ENCODE measurements at places on chromosomes 2 and 18.

DNA sequence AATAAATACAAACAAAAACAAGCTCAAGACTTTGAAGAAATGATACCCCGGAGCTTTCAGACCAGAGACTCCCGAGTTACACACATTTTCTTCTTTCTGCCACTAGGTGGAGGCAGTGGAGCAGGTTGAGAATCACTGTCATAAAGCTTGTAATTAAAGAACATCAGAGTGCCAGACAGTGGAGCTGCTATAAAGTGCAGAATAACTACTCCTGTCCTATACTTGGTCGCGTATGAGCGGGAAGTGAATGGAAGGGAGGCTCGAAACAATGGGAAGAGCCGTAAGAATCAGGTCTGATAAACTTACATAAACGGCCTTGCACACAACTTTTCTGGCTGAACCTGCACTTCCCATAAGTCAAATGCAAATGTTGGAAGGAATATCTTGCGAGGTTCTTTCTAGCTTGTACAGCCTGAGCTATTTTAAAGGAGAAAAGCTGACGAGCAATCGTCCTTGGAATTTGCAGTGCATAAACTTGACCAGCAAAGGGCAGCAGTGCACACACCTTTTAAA is 189.0 kb downstream of the RPIA start:
- DNase-seq, result no peak

GRCh38 chr2:19793132-19793750 is 108.5 kb downstream of the TTC32 start:
- no peak for DNase-seq

- DNase-seq, result no peak
Measured at GRCh38 chr2:138510319-138510718, 8.7 kb downstream of the SPOPL start.

DNA sequence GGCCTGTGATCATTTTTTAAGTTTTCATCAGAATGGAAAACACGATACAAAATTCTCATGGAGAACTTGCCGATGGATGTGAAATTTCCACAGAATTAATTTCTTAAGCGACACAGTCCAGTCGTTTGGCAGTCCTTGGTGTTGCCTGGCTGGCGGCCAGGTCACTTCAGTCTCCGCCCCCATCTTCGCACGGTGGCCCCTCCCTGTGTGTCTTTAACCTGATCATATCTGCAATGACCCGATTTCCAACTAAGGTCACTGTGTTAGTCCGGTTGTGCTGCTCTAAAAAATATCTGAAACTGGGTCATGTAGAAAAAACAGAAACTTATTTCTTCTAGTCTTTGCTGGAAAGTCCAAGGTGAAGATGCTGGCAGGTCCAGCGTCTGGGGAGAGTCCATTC is 44.5 kb upstream of the COPS8 start:
- DNase-seq, result no peak

DNA sequence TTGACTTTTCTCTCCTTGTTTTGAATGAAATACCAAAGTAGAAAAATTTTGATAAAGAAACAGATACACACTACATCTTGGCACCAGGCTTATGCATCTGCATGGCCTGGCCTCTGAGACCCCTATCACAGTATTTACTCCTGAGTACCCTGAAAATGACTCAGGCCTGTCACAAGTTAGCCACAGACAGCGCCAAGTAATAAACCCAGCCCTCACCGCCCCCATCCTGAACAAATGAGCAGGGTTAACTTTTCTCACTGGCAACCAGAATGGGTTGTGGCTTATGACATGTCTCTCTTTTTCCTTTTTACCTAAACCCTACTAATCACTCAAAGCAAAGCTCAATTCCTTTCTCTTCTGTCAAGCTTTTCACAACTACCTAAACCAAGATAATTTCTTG is 35.3 kb downstream of the SPRED2 start:
- no peak for DNase-seq

DNA sequence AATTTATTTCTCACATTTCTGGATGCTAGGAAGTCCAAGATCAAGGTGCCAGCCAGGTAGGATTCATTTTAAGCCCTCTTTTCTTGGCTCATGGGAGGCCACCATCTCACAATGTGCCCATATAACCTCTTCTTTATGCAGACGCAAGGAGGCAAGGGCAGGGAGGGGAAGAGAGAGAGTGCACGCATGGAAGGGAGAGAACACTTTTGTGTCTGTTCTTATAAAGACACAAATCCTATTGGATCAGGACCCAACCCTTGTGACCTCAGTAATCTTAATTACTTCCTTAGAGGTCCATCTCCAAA is 32.5 kb downstream of the CMPK2 start:
- no peak for DNase-seq

- DNase-seq, result no peak
Measured at GRCh38 chr2:237201461-237202287, 116.0 kb downstream of the COPS8 start.

GRCh38 chr2:209311948-209312347 is 111.9 kb upstream of the MAP2 start:
- DNase-seq, result no peak

GRCh38 chr2:183488421-183488820 is 364.2 kb downstream of the NUP35 start:
- DNase-seq, result no peak

GRCh38 chr2:44543773-44544725 is 182.3 kb downstream of the CAMKMT start:
- no peak for DNase-seq

DNA sequence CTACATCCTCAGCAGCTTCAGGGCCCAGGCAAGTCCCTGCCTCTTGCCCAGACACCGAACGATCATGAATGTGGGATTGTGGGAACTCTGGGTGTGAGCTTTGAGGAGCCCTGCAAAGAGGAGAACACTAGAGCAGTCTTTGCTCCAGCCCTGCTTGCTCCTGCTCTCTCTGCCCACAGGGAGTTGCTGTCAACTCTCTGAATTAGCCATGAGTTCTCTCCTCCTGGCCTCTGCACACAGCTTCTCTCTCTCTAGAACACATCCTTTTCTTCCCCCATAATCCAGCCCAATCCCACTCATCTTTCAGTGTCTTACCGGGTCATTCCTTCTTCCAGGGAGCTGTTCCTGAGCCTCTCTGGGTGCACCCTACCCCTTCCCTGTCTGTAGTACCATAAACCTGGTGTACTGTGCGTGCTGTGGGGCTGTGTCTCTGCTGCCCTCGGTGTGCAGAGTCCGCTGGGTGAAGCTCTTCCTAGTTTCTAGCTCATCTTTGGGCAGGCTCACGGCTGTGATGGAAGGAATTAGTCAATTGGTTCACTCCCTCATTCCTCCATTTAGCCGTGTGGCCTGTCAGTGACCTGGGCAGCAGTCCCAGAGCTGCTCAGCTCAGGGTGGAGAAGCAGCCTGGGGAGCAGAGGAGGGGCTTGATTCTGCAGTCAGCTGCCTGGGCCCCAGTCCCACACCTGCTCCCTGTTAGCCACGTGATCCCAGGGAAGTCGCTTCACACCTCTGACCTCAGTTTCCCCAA is 132.9 kb upstream of the HDAC4 start:
- DNase-seq, result no peak

DNA sequence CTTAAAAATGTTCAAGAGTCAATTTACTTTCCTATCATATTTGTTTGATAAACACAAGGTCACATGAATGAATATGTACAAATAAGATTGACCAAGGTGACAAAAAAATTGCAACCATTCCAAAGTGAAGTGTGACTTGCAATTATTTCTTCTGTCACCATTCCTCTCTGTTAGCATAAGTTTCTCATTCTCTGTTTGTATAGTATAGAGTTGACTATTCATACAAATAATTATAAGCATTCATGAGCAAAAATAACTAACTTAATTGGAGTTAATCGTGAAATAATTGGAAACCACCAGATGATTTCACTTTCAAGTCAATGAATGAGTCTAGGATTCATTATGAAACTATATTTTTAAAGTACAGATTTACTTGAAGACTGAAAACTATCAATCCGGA is 42.1 kb downstream of the PGAP1 start:
- no peak for DNase-seq

DNA sequence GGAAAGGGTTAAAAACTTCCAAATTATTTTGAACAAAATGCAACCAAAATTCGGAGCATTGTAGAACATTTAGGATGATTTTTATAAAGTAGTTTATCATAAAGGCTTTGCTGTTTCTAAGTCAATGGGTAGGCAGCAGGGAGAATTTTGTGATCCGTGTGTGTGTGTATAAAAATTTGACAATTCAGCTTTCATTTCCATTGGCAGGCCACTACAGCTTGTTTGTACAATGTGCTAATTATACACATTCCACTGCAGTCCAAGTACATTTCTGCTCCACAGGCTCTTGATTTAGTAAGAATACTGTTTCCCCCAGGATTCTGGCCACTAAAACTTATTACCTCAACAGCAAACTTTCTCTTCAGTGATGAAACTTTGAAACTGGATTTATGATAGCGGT is 71.8 kb upstream of the LTBP1 start:
- DNase-seq, result no peak

DNA sequence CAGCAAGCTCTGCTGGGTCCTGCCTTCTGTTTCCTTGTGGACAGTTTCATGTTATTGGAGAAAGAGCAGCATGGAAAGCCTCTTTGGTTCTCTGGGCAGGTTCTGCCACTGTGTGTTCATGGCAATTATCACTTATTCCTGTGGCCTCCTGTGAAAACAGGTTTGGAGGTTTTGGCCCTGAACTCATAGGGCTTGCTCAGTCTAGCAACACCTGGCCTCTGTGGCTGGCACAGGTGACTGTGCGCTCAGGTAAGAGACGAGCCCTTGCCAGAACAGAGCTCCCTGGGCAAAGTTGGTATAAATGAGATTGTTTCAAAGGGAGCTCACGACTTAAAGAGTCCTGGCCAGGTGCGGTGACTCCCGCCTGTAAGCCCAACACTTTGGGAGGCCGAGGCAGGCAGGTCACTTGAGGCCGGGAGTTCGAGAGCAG is 5.7 kb downstream of the CEP68 start:
- no peak for DNase-seq

GRCh38 chr2:239012228-239012627 is 164.3 kb downstream of the TWIST2 start:
- no peak for DNase-seq

DNA sequence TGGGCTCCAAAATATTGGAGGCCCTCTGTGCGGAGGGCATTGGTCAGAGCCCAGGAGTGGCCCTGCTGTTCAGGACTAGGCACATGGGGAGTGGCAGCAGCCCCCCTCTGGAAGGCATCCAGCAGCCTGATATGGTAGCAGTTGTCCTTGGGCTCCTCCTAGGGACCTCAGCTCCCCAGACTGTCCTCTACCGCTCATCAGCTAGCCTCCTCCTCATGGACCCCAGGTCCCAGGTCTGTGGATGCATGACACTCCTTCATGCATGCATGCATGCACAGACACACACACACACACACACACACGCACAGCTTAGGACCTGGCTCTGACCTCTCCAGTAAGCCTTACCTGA is 15.4 kb upstream of the ATP6V1B1 start:
- DNase-seq, result no peak

- no peak for DNase-seq
Measured at GRCh38 chr2:171404261-171404660, 29.5 kb downstream of the METTL8 start.

- DNase-seq, result no peak
Measured at GRCh38 chr2:27489118-27489497, 435 bp downstream of the IFT172 start.
